ENCODE measurements at places on chromosomes 12 and 14.
A peak's percentile ranks its signal among the peaks of the same experiment; 100 is the strongest.

- no peak for DNase-seq
These were observed 97.4 kb downstream of the RFLNA start for GRCh38 chr12:124392271-124392666.

GRCh38 chr14:32720927-32721326 lies 217.8 kb upstream of the NPAS3 start:
- no peak for DNase-seq

DNA sequence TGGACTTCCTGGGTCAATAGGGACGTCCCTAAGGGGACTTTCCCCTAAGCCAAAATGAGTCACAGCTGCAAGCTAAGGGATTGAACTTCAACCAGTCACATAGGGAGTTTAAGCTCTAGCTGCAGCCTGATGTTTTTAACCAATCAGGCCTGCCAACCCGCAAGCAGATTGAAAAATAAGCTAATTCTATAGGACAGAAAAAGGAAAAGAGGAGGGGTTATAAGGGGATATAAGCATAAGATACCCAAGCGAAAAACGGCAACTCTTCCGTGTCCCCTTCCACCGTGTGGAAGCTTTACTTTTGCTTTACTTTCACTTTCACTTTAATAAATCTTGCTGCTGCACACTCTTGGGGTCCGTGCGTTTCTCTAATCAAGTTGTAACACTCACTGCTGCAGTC lies 24.4 kb downstream of the ATP23 start:
- DNase-seq: no peak

- peak; percentile 68 for DNase-seq
These were observed at the start of gene ATG14 for GRCh38 chr14:55411426-55412389. TSS of gene ATG14 (minus strand) at chr14:55411830. CDS start at chr14:55411822, 8 bp downstream.

DNA sequence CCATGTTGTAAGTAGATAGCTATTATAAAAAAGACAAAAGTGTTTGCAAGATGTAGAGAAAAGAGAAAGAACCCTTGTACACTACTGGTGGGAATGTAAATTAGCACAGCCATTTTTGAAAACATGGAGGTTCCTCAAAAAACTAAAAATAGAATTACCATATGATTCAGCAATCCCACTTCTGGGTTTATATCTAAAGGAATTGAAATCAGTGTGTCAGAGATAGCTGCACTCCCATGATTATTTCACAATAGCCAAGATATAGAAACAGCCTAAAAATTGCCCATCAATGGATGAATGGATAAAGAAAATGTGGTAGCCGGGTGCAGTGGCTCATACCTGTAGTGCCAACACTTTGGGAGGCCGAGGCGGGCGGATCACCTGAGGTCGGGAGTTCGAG lies 9.2 kb downstream of the PSMC6 start:
- no peak for DNase-seq

DNA sequence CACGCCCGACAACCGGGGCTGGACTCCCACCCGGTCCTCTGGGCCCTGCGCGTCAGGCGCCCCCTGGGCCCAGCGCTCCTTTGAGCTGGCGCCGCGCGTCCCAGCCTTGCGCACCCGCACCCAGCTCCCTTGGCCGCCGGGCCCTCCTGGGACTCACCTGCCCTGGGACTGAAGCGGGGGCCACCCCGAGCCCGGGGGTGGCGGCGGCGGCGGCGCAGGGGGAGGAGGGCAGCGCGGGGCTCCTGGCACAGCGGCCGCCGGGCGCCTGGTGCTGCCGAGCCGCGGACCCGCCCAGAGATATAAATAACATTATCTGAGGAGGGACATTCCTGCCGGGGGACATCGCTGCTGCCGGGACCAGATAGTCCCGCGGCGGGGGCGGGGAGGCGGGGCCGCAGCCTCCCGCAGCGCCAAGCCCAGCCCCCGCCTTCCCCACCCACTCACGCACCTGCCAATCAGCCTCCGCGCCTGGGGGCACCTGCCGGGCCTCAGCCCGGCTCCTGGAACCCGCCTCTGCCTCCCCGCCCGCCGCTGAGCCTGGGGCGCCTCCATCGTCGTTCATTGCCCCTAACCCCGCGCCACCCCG lies at the start of gene SPTB:
SPTB (minus strand) TSS at position 273 of the 586 bp plus-strand sequence. CDS start 56,813 bp downstream, outside the sequence.
- peak; percentile 43 for DNase-seq

GRCh38 chr12:9735601-9736000 lies 2.7 kb upstream of the CLECL1 start:
- DNase-seq: no peak

DNA sequence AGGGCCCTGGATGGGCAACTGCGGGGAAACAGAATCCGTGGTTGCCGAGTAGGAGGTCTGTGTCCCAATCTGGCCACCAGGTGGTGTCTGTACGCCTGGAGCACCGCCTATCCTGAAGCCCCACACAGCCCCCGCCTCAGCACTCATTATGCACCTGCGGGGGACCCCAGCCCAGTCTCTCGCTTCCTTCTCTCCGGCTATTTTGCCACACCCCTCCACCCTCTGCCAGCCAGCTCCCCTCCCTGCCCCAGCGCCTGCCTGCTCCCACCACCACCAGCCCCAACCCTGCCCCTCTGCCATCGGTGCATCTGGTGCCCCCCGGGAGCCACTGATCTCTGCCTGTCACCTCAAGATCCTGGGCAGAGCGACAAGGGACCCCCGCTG lies 2.2 kb upstream of the NXPH4 start:
- DNase-seq: peak; percentile 66

GRCh38 chr12:96503976-96504375 lies 14.6 kb downstream of the CFAP54 start:
- no peak for DNase-seq

DNA sequence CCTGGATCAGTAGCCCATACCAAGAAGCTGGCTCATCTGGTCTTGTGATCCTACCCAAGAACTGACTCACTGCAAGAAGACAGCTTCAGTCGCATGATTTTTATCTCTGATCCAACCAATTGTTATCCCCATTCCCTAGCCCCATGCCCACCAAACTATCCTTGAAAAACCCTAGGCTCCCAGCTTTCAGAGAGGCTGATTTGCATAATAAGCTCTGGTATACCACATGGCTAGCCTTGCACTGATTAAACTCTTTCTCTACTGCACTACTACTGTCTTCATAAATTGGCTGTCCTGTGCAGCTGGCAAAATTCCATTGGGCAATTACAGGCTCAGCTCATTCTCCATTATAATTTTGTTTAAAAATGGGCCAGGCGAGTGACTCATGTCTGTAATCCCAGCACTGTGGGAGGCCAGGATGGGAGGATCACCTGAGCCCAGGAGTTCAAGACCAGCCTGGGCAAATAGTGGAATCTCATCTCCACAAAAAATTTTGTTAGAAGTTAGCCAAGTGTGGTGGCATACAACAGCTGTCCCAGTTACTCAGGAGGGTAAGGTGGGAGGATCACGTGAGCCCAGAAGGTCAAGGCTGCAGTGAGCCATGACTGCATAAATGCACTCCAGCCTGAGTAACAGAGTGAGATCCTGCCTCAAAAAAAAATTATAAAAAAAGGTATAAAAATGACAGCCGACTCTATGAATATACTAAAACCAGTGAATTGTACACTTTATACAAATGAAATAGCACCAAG lies 76.7 kb upstream of the EIF5 start:
- DNase-seq: no peak
